ENCODE measurements at places on chromosomes 11 and 22. TPM values are rescaled to one million over a fixed set of nuclear protein-coding genes. Genes with fewer than 3 reads are reported as not detected.

GGT5 gene
- 19.0 TPM for polyA plus RNA-seq

- DNase-seq, result no peak
Observed at GRCh38 chr22:39308614-39309363, 10.6 kb downstream of the RPL3 start.

DNA sequence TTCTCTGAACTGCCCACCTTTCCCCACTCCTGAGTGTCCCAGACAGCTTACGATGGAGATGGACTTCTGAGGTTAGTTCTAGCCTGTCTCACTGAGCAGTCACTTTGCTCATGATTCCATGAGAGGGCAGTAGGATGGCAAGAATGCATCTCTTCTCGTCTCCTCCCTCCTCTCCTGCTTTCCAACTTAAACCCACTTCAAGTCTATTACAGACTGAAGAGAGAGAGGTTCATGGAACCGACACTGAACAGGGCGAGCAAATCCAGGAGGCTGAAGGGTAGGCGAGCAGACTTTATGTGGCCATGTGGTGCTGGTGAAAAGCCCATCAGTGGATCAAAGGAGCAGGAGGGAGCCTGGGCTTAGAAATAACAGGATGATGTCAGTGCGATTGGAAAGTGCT is 38.6 kb downstream of the CEP164 start:
- DNase-seq, result no peak

OR51B4 gene
- 0.24 TPM for polyA plus RNA-seq

MIAT gene
- polyA plus RNA-seq, result 0.64 TPM

DNA sequence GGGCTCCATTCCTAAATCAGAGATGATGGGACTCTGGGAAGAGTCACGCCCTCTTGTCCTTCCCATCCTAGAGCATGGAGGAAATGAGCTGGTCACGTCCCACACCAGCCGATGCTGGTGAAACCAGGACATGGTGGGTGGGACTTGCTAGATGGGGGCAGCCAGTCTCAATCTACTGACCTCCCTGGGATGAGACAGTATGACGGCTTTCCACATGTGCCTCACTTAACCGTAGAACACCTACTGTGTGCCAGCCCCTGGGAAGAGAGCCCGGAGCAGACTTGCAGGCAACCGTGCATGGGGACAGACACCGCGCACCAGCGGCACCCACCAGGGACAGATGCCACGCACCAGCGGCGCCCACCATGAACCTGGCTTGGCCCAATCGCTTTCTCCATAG is 3.8 kb downstream of the OSBPL5 start:
- DNase-seq, result no peak

- no peak for DNase-seq
Observed at GRCh38 chr11:103085758-103086365, 6.1 kb downstream of the DCUN1D5 start.

UVRAG gene
- 15.6 TPM for polyA plus RNA-seq

MMP7 gene
- polyA plus RNA-seq, result 27.2 TPM

- no peak for DNase-seq
Observed at GRCh38 chr11:24373516-24373915, 123.3 kb upstream of the LUZP2 start.
